ENCODE measurements at places on chromosomes 5 and 9. TPM values are rescaled to one million over a fixed set of nuclear protein-coding genes. Genes with fewer than 3 reads are reported as not detected.

GRCh38 chr5:132438917-132439316 lies 51.7 kb downstream of the IRF1 start:
- no peak for DNase-seq

- no peak for DNase-seq
Measured at GRCh38 chr5:68331192-68332079, 115.9 kb downstream of the PIK3R1 start.

- no peak for DNase-seq
Measured at GRCh38 chr9:35646153-35646532, 4.6 kb downstream of the SIT1 start.

GRCh38 chr5:14547666-14548065 lies 33.9 kb upstream of the OTULINL start:
- no peak for DNase-seq

- DNase-seq, result no peak
Measured at GRCh38 chr5:50807661-50808060, 141.2 kb downstream of the PARP8 start.

DNA sequence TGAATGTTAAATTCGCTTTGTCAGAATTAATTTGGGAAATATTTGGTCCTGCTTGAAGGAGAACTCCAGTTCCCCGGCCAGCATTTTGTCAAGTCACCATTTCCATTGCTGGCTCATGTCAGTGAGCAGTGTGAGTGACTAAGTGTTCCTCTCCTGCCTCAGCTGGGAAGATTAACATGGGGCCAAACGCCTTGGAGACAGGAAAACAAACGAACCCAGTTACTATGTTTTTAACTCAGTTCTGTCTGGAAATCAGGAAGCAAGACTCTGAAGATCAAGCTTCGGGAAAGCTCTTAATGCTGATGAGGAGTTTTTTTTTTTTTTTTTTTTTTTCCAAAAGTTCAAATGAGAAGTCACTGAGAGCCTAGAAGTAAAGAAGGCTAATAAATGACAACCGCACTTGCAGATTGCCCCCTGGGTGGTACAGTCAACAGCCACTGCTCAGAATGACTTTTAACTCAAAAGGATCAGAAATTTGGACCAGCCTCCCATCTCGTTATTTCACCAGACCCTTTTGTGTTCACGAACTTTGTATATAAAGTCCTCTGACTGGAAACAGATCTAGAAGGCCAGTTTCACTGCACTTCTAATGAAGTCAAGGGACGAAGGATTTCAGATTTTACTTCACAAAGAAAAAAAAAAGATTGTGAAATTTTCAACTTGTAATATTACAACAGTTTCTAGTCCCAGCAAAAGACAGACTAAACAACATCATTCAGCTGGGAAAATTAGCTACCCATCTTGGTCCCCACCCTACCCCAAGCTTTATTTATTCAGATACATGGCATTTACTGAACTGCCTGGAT lies 121.3 kb downstream of the LHFPL2 start:
- no peak for DNase-seq

GRCh38 chr5:173780235-173781234 lies 107.6 kb upstream of the CPEB4 start:
- no peak for DNase-seq

GRCh38 chr5:147340941-147341340 lies 106.1 kb downstream of the STK32A start:
- no peak for DNase-seq

DNA sequence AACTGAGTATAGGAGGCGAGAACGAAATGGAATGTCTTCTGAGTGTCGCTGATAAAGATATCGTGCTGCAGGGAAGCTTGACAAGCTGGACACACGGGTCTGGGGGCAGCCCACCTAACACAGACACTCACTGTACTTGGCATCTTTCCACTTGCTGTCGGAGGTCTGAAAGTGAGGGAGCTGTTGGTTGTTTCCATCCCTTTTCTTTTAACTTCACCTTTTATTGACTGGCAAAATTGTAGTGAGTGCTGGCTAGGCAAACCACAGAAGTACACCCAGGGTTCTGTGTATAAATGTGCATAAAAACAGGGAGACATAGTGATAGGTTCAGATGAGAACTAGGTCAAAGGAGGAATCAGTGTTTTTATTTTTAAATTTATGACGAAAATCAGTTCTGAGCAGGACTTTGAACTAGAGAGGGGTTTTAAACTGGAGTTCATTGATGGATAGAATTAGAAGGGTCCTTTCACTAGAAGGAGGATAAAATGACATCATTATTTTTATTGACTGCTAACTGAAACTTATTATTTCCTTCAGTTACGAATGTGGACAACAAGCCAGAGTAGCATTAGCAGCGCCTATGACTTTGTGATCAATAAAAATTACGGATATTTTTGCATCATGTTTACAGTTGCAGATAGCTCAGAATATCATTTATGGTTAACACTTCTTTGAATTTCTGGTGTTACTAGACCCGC lies 817 bp downstream of the GAPVD1 start:
- DNase-seq, result no peak

DNA sequence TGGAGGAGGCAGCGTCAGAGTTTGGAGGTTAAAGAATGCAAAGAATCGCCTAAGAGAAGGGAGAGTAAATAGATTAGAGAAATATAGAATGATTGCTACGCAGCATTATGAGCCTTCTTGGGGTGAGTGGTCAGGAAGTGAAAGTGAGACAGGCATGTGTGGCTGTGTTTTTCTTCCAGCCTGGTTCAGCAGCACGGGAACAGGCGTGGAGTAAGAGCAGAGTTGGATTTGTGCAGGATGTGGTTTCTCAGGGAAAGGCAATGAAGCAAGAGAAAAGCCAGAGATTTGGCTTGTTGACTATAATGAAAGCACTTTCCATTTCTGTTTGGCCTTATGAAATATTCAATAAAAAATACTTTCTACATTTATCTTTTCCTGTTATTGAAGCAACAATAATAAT lies 34.3 kb upstream of the FRMD3 start:
- DNase-seq, result no peak

GRCh38 chr5:90307322-90307721 lies 102.2 kb downstream of the CETN3 start:
- no peak for DNase-seq

GRCh38 chr5:95449460-95449859 lies 58.3 kb downstream of the FAM81B start:
- no peak for DNase-seq

DNA sequence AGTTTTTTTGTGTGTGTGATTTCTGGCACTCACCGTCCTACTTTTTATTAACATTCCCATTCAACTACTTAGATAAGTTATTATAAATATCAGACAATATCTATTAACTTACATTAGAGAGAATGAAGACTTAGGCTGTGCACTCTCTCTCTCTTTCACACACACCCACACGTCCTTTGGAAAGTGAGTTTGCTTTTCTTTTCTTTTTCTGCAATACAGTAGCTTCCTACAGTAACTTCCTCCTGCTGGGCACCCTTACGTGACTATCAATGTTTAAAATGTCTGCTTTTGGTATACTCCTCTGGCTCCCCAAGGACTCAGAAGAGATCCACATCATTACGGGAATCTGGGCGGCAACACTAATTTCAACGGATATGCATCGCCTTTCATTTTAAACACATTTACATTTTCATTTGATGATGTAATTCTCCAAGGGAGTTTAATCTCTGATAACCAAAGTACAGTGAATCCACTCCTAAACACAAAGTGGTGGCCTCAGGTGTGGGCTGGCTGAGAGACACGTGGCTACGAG lies 179.5 kb downstream of the MAPKAP1 start:
- DNase-seq, result no peak

- DNase-seq, result no peak
Measured at GRCh38 chr5:148125641-148126040, 42.7 kb upstream of the SPINK14 start.

DNA sequence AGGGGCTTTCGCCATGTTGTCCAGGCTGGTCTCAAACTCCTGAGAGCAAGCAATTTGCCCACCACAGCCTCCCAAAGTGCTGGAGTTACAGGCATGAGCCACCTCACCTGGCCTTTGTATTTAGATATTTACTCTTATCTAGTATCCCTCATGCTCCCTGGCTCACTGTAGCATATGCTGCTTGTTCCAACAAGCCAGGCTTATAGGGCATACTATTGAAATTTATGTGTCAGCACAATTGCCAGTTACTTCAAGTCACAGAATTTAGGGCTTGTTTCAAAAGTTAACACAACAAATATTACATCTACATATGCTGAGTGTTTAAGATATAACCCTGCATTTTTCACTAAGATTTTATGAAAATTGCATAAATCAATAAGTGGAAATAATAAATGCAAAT lies 469.2 kb upstream of the ZNF608 start:
- no peak for DNase-seq

DNA sequence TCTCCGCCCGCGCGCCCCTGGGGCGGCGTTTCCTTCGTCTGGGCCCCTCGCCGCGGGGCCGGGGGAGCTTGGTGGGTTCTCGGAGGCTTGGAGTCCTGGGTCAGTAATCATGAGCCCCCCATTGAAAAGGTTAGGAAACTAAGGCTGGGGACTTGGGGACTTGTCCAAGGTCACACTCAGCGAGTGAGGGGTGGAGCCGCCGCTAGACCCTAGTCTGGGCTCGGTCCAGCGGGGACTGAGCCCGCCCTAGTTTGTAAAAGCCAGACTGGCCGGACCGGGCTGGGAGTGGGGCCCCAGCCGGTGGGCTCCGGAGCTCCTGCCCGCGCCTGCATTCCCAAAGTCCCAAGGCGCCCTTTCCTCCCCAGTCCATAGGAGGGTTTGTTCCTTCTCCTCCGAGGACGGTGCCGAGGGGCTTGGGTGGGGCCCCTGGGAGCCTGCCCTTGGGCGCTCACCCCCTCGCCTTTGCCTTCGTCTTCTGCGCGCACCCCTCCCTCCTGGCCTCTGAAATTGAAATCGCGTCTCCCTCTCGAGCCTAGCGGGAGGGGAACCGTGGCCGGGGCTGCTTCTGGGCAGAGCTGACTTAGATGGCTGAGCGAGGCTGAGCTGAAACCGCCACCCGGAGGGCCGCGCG lies 995 bp downstream of the OLFM1 start:
- no peak for DNase-seq

DNA sequence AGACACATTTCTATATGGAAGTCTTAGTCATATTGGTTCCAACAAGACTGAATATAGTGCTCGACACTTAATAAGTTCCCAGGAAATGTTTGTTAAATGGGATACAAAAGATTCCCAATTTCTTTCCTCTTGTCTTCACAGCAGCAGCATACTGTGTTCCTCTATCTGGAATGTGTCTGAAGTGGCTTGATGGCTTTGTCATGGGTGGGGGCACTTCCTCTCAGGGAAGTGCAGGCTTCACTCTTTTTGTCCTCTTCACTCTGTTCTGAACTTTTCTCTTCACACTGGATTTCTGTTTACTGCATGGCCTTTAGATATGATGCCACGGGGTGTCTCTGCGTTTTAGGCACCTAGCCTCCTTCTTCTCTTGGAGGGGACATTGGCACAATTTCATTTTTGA lies 127.7 kb upstream of the C9orf72 start:
- DNase-seq, result no peak

- DNase-seq, result no peak
Measured at GRCh38 chr9:38284039-38284575, 108.4 kb upstream of the ALDH1B1 start.

- DNase-seq, result no peak
Measured at GRCh38 chr5:100779669-100780375, 123.3 kb downstream of the ST8SIA4 start.

Gene CMYA5
- 16.3 TPM for polyA plus RNA-seq

Gene ANKRD33B
- polyA plus RNA-seq, result 1.4 TPM

Gene BSPRY
- polyA plus RNA-seq, result 9.2 TPM

Gene EIF4E1B
- polyA plus RNA-seq, result not detected

Gene C5orf52
- not detected for polyA plus RNA-seq

Data from right renal pelvis (tissue), 4 donors.